ENCODE measurements at places on chromosomes 1 and 21.

GRCh38 chr1:178004926-178005391, 35.1 kb upstream of the SEC16B start:
- DNase-seq, result no peak

DNA sequence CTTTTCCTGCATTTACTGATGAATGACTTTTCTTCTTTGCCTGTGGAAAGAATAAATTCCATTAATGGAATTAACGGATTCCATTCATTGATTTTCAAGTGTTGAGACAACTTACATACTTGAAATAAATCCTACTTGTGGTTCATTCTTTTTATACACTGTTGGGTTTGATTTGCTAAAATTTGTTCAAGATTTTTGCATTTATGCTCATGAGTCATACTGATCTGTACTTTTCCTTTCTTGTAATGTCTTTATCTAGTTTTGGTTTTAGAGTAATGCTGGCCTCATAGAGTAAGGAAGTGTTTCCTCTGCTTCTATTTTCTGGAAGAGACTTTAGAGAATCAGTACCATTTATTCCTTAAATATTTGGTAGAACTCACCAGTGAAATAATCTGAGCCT, 14.4 kb downstream of the UROD start:
- DNase-seq, result no peak

GRCh38 chr1:111733183-111733991, 5.8 kb downstream of the INKA2 start:
- DNase-seq, result no peak

DNA sequence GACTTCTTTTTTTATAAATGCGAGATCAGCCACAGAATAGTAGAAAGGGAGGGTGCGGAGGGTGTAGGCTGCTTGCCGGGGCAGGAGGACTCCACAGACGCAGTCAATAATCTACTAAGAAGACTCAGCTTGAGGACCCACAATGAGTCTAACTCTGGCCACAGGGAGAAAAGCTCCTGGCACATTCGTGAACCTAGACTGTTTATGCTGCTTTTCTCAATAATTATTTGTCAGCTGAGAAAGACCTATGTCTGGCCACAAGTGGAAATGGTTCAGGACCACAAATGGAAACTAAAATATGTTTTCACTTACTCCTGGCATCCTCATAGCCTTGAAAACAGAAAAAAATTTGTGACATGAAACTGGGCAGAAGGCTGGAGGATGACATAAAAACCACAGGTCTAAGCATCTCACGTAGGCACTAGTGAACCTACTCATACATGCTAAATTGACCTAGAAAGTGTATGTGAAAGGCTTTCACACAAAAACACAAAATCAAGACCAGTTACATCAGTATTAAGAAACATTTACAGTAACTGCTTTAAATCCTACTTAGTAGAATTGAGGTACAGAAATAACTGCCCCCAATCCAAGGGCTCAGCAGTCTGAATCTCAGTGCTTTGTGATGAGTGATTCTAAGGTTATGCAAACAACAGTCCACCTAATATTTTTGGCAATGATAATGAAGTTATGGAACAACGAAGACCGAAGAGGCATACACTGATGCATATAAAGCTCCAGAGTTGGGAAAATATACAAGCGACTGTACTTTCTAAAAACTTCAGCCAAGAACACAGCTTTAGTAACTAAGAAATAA, 159.5 kb downstream of the SLC45A1 start:
- no peak for DNase-seq

DNA sequence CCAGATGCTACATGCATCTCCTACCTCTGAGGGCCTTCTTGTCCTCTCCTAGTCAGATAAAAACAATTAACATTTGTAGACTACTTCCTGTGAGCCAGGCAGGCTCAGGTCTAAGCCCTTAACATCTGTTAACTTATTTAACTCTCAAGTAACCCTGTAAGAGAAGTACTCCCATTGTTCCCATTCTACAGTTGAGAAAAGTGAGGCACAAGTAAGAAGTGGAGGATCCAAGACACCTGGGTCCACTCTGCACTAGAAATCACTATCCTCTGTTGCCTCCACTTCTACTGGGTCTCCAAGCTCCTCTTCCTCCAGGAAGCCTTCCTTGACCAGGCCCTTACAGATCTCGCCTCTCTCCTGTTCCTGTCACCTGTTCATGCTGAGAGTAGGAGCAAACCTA, 9.7 kb downstream of the C1orf216 start:
- no peak for DNase-seq

DNA sequence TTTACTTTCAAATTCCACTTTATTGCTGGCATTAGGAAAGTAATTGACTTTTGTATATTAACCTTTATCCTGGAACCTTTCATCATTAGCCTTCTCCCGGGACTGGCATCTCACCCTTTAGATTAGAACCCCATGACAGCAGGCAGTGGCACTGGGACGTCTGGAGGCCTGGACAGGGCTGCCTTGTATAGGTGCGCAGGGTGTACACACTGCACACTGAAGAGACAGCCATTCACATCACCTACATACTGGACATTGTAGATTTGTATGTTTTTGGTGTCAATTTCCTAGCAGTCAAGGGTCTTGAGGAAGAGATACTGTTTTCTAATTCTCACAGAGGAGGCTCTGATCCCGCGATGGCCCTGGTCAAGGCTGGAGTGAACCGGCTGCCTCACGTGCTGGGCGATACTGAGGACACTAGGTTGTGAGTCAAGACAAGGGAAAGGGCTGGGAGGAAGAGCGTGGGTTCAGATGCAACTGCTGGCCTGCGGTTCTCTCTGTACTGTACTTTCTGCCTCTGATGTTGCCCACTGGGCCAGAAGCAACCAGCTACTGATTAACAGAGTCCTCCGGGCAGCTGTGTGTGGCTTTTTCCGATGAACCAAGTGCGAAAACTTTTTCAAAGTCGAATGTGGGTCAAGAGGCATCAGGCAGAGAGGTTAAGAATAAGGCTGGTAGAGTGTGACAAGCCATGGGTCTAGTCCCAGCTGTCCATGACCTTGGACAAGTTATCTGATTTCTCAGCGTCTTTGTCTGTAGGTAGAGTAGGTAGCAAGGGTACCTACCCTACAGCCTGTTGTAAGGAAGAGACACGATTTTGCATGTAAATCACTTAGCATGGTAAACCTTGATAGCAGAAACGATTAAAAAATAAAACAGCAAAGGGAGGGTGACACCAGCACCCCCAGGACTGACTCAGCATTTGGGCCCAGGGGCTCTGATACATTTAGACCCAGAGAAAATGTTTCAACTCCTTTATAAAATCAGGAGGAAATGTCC, 38.2 kb upstream of the SLC25A33 start:
- no peak for DNase-seq

Measured in stimulated activated CD4-positive, alpha-beta T cell treated with anti-CD3 and anti-CD28 coated beads, TNF-alpha, amount 100 ng/mL, for 24 hours (primary cell).